ENCODE measurements at places on chromosomes 4 and X.

- no peak for DNase-seq
Observed at GRCh38 chr4:88725986-88726385, 28.4 kb upstream of the NAP1L5 start.

DNA sequence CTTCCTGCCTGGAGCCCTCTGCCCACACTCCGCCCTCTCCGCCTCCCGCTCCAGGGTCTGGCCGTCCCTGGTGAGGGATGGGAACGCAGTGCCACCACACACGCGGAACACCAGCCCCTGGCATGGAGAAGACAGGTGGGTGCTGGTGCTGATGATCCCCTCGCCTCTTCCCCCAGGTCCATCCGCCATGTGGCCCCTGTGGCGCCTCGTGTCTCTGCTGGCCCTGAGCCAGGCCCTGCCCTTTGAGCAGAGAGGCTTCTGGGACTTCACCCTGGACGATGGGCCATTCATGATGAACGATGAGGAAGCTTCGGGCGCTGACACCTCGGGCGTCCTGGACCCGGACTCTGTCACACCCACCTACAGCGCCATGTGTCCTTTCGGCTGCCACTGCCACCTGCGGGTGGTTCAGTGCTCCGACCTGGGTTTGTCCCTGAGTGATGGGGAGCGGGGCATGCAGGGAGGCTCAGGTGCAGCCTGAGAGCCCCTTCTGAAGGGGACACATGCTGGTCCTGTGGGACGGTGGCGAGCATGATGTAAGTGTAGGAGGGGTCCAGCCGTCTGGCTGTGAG lies 9.8 kb downstream of the BGN start:
- no peak for DNase-seq

DNA sequence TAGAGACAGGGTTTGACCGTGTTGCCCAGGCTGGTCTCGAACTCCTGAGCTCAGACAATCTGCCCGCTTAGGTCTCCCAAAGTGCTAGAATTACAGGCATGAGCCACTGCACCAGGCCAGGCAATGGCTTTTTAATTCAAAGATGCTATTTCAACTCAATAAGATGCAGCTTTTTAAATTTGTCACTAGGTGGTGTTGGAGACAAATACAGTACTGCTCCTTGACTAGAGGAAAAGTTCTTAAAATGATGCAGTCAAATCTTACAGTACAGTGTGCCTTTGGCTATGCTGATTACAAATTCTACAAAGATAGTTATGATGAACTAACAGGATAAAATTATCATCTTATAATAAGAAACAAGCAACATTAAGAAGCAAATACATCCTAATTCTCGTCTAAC lies 441.1 kb downstream of the KCNIP4 start:
- no peak for DNase-seq

DNA sequence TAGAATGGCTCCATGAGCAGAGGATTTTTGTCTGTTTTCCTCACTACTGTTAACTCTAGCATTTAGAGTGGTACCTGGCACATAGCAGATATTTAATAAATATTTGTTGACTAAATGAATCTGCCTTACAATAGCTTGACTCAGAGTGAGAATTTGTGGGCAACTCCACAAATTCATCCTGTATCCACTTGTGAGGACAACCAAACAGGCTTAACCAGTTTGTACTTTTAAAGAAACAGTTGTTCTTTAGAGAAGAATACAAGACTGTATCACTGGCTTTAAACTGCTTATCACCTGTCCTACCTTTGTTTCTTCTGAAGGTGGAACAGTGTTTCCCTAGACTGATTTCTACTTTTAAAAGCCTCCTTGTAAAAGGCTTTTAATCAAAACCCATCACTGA lies 141.3 kb upstream of the SH3RF1 start:
- DNase-seq: no peak

GRCh38 chrX:150118476-150118875 lies 180.2 kb upstream of the EOLA2 start:
- DNase-seq: no peak

GRCh38 chr4:40607221-40607620 lies 22.4 kb downstream of the RBM47 start:
- DNase-seq: no peak
